ENCODE measurements at places on chromosomes 6 and 20.

- no peak for DNase-seq
These were observed 9.5 kb upstream of the NXT1 start for GRCh38 chr20:23341073-23341472.

- DNase-seq: no peak
These were observed 6.4 kb downstream of the FBXO30 start for GRCh38 chr6:145808239-145808638.

GRCh38 chr20:51481341-51481914 lies 61.1 kb downstream of the NFATC2 start:
- no peak for DNase-seq

- DNase-seq: no peak
These were observed 241.4 kb downstream of the ESR1 start for GRCh38 chr6:152048921-152049320.

Measured in progenitor cell of endocrine pancreas (in vitro differentiated cells).